Activated CD8-positive, alpha-beta memory T cell treated with anti-CD3 and anti-CD28 coated beads, Interleukin-2, amount 10 ng/mL, durations not matched to agents 7 days and 5 days (primary cell): ENCODE measurements at places on chromosomes 3 and 15. TPM values are rescaled to one million over a fixed set of nuclear protein-coding genes. Genes with fewer than 3 reads are reported as not detected.

IQCF5 gene
- not detected for total RNA-seq

CFAP92 gene
- not detected for total RNA-seq

MYZAP gene
- total RNA-seq, result not detected

GOLGA6D gene
- not detected for total RNA-seq

SLC12A1 gene
- not detected for total RNA-seq

PLCB2 gene
- 104 TPM for total RNA-seq

SUSD5 gene
- not detected for total RNA-seq

- no peak for DNase-seq
These were observed 31.6 kb downstream of the MCF2L2 start for GRCh38 chr3:183396662-183397391.

GRCh38 chr3:185979721-185980121 is 41.9 kb upstream of the TRA2B start:
- no peak for DNase-seq

DNA sequence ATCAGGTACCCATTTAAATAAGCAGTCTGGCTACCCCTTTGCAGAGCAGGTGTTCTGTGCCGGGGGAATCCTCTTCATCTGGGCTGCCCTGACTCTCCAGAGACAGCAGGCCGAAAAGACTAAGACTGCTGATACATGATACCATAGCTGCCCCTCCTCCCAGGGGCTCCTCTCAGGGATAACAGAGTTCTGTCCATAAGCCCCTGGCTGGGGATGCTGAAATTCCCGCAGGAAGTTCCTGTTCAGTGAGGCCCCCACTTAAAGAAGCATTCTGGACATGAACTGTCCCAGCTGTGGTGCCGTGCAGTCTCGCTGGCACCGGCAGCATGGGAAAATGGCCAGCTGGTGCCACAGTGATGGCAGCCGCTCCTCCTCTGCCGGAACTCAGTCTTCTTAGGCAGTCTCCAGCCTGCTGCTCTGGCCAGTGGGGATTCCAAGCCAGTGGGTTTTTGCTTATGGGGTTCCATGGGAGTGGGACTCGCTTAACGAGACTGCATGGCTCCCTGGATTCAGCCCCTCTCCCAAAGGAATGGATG is 1026.2 kb downstream of the NAALADL2 start:
- no peak for DNase-seq

GRCh38 chr15:93319121-93319814 is 230.3 kb upstream of the RGMA start:
- DNase-seq, result no peak

- no peak for DNase-seq
These were observed 333.7 kb upstream of the PROK2 start for GRCh38 chr3:72118628-72119027.

- no peak for DNase-seq
These were observed 387.6 kb upstream of the CBLB start for GRCh38 chr3:106256249-106256957.

DNA sequence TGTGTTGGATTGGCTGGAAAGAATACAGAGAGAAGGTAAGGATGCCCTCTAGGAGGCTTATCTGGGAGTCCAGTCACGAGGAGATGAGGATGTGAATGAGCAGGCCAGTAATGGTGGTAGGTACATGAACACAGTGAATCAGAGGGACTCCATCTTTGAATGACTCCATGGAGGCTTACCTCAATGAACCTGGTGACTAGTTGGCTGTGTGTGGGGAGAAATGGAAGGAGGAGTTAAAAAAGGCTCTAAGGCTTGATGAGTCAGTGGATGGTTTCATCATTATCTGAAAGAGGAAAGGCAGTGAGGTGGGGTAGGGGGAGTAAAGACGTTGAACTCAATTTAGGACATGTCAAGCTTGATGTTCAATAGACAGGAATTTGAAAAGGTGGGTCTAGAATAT is 61.1 kb downstream of the KCNAB1 start:
- DNase-seq, result no peak

DNA sequence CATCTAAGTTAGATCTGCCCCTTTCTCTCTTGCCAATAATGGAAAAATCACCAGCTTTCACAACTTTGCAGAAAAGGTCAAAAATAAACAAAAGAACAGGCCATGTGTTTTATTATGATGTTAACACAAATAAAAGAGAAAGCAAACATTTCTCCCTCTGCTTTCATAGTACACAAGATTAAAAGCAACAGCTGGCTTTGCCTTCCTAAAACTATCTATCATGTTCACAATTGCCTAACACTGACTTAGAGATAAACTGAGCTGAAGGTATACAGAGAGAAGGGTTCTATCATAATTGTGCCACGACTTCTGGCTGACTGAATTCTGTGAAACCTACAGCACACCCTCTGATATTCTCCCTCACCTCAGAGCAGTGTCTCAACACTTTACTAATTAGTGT is 29.4 kb downstream of the AADAC start:
- no peak for DNase-seq

GRCh38 chr3:187773233-187774184 is 28.2 kb upstream of the BCL6 start:
- no peak for DNase-seq

DNA sequence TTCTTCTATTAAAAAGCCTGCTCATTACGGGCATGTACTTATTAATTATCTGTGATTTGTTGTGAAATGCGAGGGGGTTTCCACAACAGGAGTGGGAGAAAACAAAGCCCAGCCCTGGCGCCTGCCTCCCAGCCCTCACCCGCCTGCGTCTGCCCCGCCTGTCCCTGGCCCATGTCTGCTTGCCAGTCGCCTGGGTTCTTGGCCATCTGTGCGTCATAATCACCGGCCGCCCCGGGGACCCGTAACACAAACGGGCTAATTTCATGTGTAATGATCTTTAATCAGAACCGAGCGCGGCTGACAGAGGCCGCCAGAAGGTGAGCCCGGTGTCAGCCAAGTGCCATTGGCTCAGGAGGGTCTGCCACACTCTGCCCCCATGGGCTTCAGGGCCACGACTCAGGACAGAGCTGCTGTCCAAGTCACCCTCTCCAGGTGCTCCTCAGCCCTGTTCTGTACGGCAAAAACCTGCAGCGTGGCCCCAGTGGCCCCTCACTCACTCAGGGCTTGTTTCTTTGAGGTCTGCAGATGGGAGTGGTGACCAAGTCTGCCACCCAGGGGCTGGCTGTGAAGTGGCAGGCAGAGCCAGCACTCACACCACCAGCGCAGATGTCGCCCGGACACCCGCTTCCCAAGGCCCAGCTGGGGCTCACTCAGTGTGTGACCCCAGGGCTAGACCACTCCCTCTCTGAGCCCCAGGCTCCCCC is 28.8 kb upstream of the TMEM115 start:
- DNase-seq, result no peak

DNA sequence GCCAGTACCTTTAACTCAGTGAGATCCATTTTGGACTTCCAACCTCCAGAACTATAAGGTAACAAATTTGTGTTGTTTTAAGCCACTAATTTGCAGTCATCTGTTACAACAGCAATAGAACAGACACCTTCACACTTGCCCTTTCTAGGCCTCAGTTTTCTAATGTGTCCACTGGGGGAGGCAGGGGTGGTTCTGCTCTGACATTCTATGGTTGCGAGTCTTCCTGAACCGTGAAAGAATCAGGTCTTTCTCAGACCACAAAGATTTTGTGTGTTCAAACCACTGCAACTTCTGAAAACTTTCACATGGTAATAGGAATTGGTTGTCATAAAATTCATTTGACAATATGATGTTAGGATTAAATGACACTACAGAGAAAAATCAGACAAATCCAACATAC is 26.8 kb upstream of the CSTA start:
- DNase-seq, result no peak

- no peak for DNase-seq
These were observed 61.8 kb downstream of the SLC9A9 start for GRCh38 chr3:143786219-143787191.

DNA sequence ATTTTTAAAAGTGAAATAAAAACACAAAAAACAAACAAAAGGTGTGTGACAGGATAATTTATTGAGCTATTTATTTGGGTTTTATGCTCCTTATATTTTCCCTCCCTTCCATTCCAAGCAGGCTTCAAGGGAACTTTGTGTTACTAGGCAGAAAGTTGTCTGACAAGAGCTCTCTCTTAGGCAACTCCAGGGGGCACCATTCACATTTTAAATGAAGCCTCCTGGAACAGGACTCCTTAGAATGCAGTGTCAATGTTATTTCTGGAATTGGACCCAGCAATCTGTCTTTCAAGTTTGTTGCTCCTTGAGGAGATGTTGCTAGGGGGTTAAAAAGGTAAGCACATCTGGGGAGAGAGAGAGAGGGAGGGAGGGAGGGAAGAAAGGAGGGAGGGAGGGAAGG is 5.4 kb upstream of the RFX7 start:
- no peak for DNase-seq

DNA sequence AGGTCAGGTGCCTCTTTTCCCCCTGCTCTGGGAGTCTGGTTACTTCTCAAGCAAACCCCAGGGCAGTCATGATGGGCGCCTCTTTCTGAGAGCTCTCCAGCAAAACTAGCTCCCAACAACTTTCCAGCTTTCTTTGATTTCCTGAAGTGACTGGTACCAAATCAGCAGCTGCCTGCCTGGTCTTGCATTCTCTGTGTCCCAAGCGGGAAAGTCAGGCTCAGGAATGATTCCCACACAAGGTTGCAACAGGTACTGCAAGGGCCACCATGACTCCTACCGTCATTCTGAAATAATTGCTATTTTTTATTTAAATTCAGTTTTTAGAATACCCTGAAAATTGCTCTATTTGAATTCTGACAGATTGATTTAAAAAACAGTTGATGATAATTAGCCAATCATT is 658.7 kb downstream of the SQOR start:
- DNase-seq, result no peak

GRCh38 chr3:181316482-181316881 is 326.9 kb upstream of the DNAJC19 start:
- no peak for DNase-seq

- DNase-seq, result no peak
These were observed 162.8 kb downstream of the CD47 start for GRCh38 chr3:107928084-107928445.

- no peak for DNase-seq
These were observed 1173.1 kb downstream of the NSUN3 start for GRCh38 chr3:95235916-95236315.

DNA sequence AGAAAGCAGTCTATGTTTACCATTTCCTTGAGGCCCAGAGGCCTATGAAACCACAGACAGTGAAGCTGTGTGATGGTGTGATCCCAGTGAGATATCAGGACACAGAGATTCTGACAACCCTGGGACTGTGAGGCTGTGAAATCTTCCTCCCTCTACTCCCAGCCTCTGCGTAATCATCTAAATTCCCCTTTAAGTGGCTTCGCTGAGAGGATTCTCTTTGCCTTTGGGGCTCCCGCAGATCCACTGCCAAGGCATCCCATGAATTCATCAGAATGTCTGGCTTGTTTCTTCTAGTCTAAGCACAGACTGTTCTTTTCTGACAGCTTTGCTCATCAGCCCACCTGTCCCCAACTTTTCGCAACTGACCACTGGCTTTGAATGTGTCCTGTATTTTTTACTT is 901.2 kb upstream of the NR2F2 start:
- no peak for DNase-seq
